ENCODE measurements at places on chromosomes 12 and 14. TPM values are rescaled to one million over a fixed set of nuclear protein-coding genes. Genes with fewer than 3 reads are reported as not detected.

Gene KRT74
- not detected for total RNA-seq

Gene DNAJC22
- total RNA-seq: 0.51 TPM

Gene TRIAP1
- 30.3 TPM for total RNA-seq

Gene INSM2
- total RNA-seq: not detected

Gene ZFC3H1
- total RNA-seq: 11.4 TPM

Gene GYS2
- not detected for total RNA-seq

Gene TMBIM4
- total RNA-seq: 60.2 TPM

Gene GPR68
- total RNA-seq: 0.90 TPM

Gene ASIC1
- not detected for total RNA-seq

Gene EXOC3L4
- not detected for total RNA-seq

Gene MUCL1
- total RNA-seq: not detected

Gene IL26
- not detected for total RNA-seq

Gene TPH2
- total RNA-seq: not detected

Gene TAS2R30
- total RNA-seq: 2.0 TPM

Gene GPRC5D
- not detected for total RNA-seq

Gene RDH5
- total RNA-seq: 0.63 TPM

Gene SDR9C7
- total RNA-seq: not detected

Gene NGB
- total RNA-seq: not detected

Gene SLC25A3
- 502 TPM for total RNA-seq

Gene DEGS2
- total RNA-seq: 0.26 TPM

Gene DIO2
- not detected for total RNA-seq

Gene CARMIL3
- total RNA-seq: under 0.01 TPM

Gene AKT1
- total RNA-seq: 146 TPM
